ENCODE measurements at places on chromosomes 12 and 14.

- no peak for DNase-seq
Measured at GRCh38 chr14:71789005-71789404, 143.2 kb upstream of the RGS6 start.

DNA sequence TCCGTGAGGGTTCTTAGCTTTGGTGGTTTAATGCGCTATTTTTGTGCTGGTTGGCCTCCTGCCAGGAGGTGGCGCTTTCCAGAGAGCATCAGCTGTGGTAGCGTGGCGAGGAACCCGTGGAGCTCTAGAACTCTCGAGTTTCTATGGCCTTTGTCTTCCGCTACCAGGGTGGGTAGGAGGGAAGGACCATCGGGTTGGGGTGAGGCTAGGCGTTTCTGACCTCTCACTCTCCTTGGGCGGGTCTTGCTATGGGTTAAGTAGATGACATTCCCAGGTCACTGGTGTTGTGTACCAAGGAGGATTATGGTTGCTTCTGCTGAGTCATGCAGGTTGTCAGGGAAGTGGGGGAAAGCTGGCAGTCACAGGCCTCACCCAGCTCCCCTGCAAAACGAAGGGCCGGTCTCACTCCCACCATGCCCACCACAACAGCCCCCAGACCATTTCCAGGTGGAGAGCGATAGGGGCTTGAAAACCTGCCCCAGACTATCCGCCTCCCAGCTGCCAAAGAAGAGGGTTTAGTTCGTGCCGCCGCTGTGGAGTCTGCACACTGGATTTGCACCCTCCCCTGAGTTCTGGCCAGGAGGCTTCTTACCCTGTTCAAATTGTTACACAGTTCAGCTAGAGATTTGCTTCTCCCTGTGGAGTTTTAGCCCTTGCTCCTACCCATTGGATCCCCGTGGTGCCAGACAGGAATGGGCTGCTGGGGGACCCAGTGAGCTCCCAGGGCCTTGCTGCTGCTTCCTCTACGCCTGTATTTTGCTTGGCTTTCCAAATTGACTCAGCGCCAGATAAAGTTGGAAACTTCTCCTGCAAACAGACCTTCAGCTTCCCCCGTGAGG, 21.9 kb downstream of the RNFT2 start:
- no peak for DNase-seq

DNA sequence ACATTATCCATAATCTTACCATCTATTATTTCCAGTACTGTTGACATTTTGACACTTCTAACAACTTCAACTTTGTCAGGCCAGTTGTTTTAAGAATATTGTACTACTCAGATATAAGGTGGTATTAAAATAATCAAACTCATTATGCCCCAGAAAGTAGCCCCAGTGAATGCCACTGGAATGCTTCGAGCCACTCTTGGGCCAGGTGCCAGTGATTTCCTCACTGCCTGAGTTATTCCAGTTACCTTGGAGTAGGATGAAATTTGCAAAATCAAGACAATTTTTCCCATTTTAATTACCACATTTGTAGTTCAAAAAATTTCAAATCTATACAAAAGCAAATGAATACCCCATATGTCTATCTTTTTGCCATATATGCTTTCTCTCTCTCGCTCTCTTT, 9.2 kb downstream of the CIPC start:
- DNase-seq, result no peak

DNA sequence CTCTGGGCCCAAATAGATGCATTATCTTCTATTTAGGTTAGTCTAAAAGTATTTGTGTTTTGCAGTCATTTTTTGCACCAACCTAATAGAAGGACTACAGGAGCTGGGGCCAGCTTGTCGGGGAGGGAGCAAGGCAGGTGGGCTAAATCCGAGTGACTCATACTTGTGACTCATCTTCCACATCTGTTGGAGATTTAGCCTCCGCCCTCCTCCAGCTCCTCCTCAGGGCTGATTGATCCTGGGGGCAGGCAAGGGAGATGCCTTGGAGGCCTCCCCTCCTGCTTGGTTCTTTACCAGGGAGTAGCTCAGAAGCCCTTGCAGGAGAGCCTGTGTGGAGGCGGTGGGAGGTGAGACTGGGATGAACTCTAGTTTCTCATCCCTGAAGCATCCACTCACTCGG, 27.9 kb downstream of the RHOF start:
- DNase-seq, result no peak

DNA sequence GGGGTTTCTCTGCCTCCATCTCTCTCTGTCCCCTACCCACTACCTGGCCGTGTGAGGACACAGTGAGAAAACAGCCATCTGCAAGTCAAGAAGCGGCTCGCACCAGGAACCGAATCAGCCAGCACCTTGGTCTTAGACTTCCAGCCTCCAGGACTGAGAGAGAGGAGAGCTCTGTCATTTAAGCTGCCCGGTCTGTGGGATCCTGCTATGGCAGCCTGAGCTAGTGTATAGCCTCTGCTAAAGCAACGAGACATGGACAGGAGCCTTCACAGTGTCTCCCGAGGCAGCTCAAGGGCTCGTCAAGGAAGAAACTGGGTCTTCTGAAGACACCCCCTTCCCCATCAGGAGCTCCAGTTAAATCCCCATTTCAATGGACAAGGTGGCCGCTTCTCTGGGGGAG, 185.5 kb downstream of the PIWIL1 start:
- DNase-seq, result no peak

DNA sequence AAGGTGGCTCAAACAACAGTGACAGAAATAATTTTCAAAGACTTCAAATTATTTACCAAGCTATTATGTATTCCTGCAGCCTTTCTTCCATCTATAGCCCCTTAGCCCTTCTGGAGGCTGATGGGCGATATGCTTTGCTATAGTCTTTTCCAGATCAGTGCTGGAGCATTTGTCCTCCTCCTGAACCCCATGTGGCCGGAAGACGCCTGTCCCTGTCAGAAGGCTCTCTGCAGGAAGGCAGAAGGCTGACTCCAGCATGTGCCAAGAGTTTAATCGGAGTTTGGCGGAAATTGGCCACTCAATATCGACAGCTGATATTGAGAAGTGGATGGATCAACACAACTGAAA, 49.3 kb upstream of the MAX start:
- no peak for DNase-seq

GRCh38 chr14:52220924-52221811, 46.3 kb upstream of the PTGDR start:
- peak; percentile 49 for DNase-seq

DNA sequence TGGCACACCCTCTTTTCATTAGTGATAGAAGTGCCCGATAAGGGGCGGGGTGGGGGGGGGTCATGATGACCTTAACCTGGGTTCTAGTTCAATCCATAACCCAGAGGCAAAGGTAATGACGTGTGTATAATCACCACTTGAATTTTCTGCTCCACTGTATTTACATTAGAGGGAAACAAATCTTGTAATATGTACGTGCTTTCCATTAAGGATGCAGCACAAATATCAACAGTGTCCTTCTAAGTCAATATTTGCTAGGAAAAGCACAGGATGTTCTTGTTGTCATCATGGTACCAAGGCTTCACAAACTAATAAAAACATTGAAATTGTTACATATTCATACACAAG, 121.2 kb upstream of the SLC38A2 start:
- DNase-seq, result no peak

DNA sequence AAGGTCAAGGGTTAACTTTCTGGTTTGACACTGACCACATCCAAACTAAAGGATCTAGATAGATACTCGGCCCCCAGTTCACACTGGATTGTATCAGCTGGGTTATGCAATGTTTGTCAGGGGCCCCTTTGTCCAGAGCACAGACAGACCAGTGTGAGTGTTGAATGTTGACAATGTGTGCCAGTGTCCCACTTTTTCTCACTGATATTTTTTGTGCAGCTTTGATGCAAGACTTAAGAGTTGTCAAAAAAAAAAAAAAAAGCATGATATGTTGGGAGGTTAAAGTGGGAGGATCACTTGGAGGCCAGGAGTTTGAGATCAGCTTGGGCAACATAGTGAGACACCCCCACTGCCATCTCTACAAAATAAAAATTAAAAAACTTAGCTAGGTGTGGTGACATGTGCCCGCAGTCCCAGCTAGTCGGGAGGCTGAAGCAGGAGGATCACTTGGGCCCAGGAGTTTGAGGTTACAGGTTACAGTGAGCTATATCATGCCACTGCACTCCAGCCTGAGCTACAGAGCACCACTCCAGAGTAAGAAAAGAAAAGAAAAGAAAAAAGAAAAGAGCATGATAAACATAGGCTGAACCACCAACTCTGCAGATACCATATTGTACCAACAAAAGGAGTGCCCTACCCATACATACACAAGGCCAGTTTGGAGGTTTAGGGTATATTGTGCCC, 97.5 kb downstream of the LGR5 start:
- no peak for DNase-seq

- DNase-seq, result no peak
Measured at GRCh38 chr12:106331599-106331998, 25.9 kb upstream of the POLR3B start.

DNA sequence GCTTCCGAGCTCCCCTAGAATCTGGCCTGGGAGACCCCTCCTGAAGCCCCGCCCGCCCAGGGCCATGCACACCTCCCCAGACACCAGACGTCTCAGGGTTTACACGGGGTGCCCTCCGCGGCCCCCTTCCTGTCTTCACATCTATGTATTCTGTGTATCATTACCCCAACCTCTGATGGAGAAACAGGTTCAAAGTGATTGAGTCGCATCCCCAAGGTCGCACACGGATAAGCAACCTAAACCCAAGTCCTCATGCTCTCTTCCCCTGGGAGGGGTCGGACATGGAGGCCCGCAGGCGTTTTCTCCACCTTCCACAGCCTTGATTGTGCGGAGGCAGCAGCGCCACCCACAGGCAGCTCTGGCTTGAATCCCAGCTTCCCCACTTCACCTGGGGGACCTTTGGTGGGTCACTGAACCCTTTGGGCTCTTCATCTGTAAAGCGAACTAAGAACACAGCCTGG, 237.3 kb downstream of the BCL11B start:
- no peak for DNase-seq

DNA sequence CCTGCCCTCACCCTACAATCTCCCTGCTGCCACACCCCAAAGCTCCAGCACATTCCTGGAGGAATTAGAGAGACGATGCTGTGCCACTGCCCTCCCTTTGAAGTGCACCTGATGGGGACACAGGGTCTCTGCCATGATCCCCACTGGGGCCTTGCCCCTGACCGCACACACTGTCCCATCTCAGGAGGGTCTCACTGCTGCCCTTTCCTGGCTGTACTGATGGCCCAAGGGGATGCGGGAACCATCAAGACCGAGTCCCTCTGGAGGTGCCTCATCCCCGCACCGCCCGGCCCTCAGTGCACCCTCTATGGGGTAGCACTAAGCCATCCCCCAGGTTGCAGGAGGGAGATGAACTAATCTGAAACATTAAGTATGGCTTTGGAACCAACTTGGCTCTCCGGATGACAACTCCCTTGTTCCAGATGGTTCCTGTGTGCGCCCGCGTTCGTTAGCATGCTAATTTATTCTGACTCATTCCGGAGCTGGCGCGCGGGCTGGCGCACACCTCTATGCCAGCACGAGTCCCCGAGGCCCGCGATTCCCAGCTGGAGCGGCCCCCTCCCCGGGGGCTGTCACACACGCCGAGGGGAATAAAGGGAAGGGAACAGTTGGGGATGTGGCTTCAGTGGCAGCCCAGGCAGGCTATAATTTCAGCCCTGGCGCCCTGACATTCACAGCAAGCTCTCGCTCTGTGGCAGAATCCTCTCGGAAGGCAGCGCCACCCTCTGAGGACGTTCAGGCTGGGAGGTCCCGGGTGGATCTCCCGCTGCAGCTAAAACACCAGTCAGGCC, 34.2 kb upstream of the C14orf180 start:
- DNase-seq, result no peak

DNA sequence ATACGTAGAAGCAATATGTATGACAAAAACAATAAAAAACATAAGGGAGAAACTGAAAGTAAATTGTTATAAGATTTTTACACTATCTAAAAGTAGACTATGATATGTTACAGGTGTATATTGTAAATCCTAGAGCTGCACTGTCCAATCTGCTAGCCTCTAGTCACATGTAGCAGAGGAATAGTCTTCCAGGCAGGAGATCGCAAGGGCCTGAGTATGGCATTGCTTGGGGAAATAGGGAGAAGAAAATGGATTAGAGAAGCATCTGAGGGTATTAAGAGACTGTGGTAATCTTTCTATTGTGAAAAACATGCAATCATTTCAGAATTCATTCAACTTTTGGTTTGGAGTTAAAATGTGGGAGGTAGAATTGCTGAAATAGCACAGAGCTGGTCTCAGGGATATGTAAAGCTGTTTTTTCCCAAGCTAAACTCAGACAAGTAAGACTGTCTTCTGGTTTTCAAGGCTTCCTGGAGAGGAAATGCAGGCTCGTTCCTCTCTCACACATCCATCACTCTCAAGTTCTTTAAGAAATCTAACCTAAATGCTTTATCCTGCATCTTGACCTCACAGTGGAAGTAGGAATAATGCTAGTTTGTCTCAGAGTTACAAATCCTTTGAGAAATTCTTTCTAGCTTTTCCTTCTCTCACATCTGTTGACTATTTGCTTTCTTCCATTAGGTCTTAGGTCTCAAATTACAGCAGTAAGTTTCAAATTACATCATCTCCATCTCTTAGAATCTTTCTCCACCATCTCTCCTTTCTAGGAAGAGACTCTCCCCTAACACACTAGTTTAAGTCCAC, 7.6 kb upstream of the CCDC184 start:
- no peak for DNase-seq

- DNase-seq, result no peak
Measured at GRCh38 chr14:95499354-95499750, 17.1 kb downstream of the SYNE3 start.

DNA sequence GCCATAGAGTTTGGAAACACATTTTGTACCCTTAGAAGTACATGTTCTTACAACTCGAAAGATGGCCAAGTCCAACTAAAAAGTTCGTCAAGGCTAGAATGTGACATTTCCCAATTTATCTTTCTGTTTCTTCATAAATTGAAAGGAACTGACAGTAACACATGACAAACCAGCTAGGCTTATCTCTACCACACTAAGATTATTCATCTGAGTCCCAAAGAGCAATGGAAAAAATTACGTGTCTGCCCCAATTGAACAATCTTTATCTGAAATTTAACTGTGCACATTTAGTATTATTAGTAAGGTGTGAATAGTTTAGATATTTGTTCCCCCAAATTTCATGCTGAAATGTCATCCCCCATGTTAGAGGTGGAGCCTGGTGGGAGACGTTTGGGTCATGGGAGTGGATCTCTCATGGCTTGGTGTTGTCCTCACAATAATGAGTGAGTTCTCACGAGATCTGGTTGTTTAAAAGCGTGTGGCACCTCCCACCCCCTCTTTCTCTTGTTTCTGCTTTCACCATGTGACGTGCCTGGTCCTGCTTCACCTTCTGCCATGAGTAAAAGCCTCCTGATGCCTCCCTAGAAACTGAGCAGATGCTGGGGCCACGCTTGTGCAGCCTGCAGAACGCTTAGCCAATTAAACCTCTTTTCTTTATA, 13.3 kb downstream of the CPM start:
- DNase-seq, result no peak

Data from T-helper 2 cell (primary cell).